ENCODE measurements at places on chromosomes 5 and 9.

GRCh38 chr9:129412814-129413536 is 207.9 kb downstream of the C9orf50 start:
- DNase-seq = peak; percentile 44

- DNase-seq = no peak
Measured at GRCh38 chr5:81226949-81227348, 6.2 kb upstream of the CKMT2 start.

DNA sequence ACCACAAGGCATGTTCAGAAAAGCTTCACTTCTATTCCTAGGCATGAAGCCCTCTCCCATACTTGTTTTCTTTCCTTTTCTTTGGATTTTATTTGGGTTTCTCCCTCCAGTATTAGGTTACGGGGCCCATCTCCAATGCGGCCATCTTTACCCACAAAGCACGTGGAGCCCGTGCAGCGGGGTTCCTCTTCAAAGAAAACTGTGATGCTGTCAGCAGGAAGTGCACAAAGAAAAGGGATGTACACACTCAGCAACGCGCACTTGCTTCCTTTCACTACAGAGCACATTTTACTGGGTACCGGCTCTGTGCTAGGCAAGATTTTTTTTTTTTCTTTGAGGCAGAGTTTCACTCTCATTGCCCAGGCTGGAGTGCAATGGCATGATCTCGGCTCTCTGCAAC is 106.6 kb downstream of the COL23A1 start:
- no peak for DNase-seq

- no peak for DNase-seq
Measured at GRCh38 chr9:89923174-89923573, 318.4 kb downstream of the GADD45G start.

All from AG09319 (cell line).